Omental fat pad (tissue), 4 donors: ENCODE measurements at places on chromosomes 5 and 9.

DNA sequence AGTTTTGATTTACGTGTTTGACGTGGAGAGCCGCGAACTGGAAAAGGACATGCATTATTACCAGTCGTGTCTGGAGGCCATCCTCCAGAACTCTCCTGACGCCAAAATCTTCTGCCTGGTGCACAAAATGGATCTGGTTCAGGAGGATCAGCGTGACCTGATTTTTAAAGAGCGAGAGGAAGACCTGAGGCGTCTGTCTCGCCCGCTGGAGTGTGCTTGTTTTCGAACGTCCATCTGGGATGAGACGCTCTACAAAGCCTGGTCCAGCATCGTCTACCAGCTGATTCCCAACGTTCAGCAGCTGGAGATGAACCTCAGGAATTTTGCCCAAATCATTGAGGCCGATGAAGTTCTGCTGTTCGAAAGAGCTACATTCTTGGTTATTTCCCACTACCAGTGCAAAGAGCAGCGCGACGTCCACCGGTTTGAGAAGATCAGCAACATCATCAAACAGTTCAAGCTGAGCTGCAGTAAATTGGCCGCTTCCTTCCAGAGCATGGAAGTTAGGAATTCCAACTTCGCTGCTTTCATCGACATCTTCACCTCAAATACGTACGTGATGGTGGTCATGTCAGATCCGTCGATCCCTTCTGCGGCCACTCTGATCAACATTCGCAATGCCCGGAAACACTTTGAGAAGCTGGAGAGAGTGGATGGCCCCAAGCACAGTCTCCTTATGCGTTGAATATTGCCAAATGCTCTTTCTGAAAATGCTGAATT is 850 bp downstream of the RRAGA start:
- DNase-seq: no peak

DNA sequence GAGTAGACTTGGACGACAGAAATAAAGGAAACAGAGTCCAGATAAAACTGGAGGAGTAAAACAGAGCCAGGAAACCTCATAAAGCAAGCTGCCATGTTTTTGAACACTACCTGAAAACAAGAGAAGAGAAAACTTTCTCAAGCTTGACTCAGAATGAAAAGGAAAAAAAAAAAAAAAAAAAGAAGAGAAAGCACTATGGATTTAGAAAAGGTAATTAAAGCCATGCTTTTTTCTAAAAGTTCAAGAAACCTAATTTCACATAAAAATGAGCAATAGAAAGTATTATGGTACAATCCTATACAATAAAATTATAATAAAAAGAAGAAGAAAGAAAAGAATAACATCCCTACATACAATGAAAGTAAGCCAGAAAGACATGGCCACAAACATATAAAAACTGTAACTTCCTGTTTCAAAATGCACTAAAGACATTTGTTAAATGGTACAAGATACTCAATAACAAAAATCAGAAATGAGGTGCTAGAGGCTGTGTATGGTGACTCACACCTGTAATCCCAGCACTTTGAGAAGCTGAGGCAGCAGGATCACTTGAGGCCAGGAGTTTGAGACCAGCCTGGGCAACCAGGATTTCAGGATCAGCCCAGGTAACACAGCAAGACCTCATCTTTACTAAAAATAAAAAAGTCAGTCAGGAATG is 129.5 kb downstream of the SIL1 start:
- no peak for DNase-seq

DNA sequence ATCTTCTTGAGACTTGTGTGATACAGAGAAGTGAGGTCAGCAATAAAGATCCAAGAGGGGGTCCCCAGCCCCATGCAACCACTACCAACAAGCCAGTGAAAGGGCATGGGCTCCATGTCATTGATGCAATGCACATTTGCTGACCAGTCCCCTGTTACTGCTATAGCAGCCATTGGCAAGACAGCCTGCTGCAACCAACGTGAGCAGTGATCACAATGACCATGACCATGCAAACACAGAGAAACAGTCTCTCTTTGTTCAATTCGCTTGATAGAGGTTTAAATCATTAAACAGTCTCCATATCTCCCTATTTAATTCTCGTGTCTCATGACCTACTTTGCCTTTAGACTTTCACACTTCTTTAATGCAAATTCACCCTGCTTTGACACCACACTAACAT is 30.0 kb upstream of the FOXB2 start:
- no peak for DNase-seq

DNA sequence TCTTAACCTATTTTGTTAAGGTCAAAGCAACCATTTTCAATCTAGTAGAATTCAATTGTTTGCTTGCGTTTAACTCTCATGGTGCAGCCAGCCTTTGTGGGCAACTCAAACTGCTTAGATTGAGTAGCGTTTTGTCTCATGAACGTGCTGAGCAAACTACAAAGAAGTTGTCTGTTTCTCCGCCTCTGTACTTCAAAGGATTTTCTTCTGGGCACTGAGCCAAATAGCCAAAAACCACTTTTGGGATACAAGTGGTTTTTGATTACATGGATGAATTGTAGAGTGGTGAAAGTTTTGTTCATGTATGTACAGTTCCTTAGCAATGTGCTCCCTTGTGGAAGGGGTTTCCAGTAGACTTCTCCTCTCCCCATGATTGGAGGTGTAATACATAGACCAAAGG is 122.9 kb downstream of the CFAP90 start:
- no peak for DNase-seq

DNA sequence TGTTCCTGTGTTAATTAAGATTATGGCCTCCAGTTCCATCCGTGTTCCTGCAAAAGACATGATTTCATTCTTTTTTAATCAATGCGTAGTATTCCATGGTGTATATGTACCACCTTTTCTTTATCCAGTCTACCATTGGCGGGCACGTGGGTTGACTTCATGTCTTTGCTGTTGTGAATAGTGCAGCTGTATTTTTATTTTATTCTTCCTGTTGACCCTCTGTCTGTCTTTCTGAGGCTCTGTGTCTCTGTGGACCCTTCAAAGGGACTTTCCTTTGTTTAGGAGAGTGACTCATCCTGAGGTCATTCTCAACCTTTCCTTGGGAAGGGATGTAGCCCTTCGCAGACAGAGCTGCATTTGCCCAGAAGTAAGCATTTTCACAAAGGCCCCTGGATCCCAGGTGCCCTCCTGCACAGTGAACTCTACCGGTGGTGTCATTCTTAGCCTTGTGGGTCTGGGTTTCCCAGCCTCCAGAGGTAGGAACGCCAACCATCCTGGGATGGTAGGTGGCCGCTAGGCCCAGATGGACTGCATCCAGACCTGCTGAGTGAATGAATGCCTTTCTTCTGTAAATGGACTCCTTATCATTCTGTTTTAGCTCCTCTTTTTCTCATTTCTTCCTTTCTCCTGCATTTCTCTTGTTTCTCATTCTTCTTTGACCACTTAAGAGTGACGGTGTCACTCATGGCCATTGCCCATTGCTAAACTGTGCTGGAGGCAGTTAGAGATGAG is 22.4 kb downstream of the TRIO start:
- DNase-seq: no peak
